ENCODE measurements at places on chromosomes 7 and 10.
A peak's percentile ranks its signal among the peaks of the same experiment; 100 is the strongest.

- DNase-seq: no peak
- H3K36me3 ChIP-seq: peaks cover 9% of the 10 kb centered on the region
- H3K27me3 ChIP-seq: no peaks in the 10 kb centered on the region
- no peak overlapping the region for H3K27ac ChIP-seq
- H3K4me1 ChIP-seq: peaks cover 12% of the 10 kb centered on the region
- H3K4me3 ChIP-seq: no peak overlapping the region
These were observed 45.1 kb upstream of the SGCE start for GRCh38 chr7:94700926-94701554.

- H3K36me3 ChIP-seq: no peaks in the 10 kb centered on the region
- no peak overlapping the region for H3K4me3 ChIP-seq
- peaks cover 49% of the 10 kb centered on the region for H3K4me1 ChIP-seq
- no peaks in the 10 kb centered on the region for H3K27me3 ChIP-seq
- DNase-seq: no peak
- H3K27ac ChIP-seq: no peak overlapping the region
These were observed 39.9 kb downstream of the DKK1 start for GRCh38 chr10:52353960-52354394.

- H3K27me3 ChIP-seq: no peaks in the 10 kb centered on the region
- H3K27ac ChIP-seq: no peak overlapping the region
- no peak for DNase-seq
- H3K4me3 ChIP-seq: no peak overlapping the region
- H3K4me1 ChIP-seq: peaks cover 26% of the 10 kb centered on the region
These were observed 3.4 kb downstream of the LRRC27 start for GRCh38 chr10:132335189-132336063.

DNA sequence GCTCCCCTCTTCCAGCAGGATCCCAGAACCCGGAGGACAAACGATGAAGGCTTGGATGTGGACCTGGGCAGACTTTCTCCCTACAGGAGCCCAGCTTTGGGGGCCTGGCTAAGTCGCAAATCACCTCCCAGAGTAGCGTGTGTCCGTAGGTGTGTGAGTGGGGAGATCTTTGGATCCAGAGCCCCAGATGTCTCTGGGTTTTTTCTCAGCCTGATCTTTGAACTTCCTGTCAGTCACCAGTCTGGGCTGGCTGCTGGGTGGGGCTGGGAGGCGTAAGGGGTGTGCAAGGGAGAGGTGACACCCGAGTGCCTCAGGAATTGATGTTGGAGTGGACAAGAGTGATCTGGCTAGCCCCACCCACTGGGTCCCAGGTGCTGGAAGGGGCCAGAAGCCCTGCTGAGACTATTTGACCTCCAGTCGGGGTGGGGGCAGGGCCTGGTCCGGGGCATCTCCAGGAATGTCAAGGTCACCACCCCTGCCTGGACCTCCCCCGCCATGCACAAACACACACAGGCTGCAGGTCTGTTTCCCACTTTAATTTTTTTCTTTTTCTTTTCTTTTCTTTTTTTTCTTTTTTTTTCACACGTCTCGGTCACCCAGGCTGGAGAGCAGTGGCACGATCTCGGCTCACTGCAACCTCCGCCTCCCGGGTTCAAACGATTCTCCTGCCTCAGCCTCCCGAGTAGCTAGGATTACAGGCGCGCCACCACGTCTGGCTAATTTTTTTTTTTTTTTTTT, at the start of gene MOGAT3:
MOGAT3 (minus strand) TSS at position 175 of the 738 bp plus-strand sequence. CDS start 182 bp downstream, outside the sequence.
- peak within 1 kb of the TSS; percentile 44 for H3K4me3 ChIP-seq
- DNase-seq: no peak
- H3K27ac ChIP-seq: no peak within 1 kb of the TSS
- peaks cover 42% of the 10 kb centered on the region for H3K27me3 ChIP-seq

- H3K36me3 ChIP-seq: no peaks in the 10 kb centered on the region
- DNase-seq: no peak
- H3K27ac ChIP-seq: no peak overlapping the region
- H3K4me3 ChIP-seq: no peak overlapping the region
- no peaks in the 10 kb centered on the region for H3K4me1 ChIP-seq
These were observed 9.0 kb downstream of the SLC16A12 start for GRCh38 chr10:89526358-89526757.

DNA sequence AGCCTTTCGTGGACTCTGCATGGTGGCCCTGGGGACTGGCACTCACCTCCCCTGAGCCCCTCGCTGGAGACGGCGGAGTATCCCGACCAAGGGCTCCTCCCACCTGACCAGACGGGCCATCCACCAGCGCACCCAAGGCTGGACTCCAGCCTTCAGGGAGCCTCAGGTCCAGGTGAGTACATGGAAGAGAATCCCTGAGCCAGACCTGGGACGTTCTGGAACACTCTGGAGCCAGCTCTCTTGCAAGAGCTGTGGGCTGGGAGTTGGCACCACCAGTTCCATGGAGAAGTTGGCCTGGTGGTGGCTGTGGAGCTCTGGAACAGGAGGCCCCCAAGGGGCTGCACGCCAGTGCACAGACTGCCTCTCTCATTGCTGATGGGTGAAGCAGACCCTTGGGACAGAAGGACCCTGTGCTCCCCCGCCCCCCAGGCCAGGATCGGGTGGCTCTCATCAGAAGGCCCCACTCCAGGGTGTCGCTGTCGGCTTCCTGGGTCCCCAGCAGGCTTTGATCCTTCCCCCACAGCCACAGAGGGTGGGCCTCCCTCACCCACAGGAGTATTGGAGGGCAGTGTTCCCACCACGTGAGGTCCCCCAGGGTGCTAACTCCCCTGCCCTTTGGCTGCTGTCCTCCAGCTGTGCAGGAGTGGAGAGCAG, 189.9 kb downstream of the EBF3 start:
- no peak overlapping the region for H3K27ac ChIP-seq
- no peaks in the 10 kb centered on the region for H3K4me1 ChIP-seq
- DNase-seq: no peak
- H3K27me3 ChIP-seq: no peaks in the 10 kb centered on the region
- H3K4me3 ChIP-seq: no peak overlapping the region

DNA sequence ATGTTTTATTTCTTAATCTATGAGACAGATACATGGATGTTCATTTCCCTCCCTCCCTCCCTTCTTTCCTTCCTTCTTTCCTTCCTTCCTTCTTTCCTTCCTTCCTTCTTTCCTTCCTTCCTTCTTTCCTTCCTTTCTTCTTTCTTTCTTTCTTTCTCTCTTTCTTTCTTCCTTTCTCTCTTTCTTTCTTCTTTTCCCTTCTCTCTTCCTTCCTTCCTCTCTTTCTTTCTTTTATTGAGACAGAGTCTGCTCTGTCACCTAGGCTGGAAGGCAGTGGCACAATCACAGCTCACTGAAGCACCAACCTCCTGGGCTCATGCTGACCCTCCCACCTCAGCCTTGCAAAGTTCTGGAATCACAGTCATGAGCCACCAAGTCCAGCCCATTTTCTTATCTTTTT, 5.5 kb upstream of the PRRT4 start:
- no peak overlapping the region for H3K4me3 ChIP-seq
- no peaks in the 10 kb centered on the region for H3K4me1 ChIP-seq
- peaks cover 67% of the 10 kb centered on the region for H3K27me3 ChIP-seq
- no peak overlapping the region for H3K27ac ChIP-seq
- no peak for DNase-seq

DNA sequence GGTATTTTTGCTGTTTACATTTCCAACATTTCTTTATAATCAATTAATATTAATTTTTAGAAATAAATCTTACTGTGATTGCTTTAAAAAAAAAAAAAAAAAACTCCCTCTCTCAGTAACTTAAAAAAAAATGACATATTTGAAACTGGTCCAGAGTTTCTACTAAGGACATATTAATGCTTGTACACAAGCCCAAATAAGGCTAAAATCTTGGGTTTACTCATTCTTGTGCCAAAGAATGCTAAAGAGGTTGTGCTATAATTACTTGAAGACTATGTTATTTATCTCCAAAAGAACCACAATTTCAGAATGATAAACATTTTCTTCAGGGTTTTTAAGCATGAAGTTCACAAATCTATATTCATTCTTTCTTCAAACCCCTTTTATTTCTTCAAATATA, 39.4 kb upstream of the PHF14 start:
- H3K27me3 ChIP-seq: no peaks in the 10 kb centered on the region
- no peak overlapping the region for H3K27ac ChIP-seq
- DNase-seq: no peak
- no peak overlapping the region for H3K4me3 ChIP-seq

DNA sequence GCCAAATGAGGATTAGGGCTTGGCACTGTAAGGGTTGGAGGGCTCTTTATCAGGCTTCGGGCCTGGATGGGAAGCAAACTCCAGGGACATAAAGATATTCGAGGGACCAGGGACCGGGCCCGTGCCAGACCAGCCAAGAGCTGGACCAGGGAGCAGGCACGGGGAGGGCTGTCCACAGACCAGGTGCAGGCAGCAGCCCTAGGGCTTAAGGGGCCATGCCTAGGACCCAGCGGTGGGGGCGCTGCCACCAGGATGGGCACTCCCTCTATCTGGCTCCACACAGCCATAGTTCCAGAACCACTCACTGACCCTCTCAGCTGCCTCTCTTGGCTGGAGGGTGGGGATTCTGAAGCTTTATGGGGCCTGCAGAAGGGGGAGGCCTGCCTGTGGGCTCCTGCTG, 32.9 kb downstream of the FAM241B start:
- no peak for DNase-seq
- H3K36me3 ChIP-seq: no peaks in the 10 kb centered on the region
- H3K27me3 ChIP-seq: no peaks in the 10 kb centered on the region
- peaks cover 6% of the 10 kb centered on the region for H3K4me1 ChIP-seq
- no peak overlapping the region for H3K27ac ChIP-seq
- H3K4me3 ChIP-seq: no peak overlapping the region

- peaks cover 5% of the 10 kb centered on the region for H3K4me1 ChIP-seq
- DNase-seq: no peak
- H3K27ac ChIP-seq: no peak overlapping the region
- no peaks in the 10 kb centered on the region for H3K36me3 ChIP-seq
- H3K27me3 ChIP-seq: peaks cover 16% of the 10 kb centered on the region
These were observed 3.8 kb upstream of the POLD2 start for GRCh38 chr7:44127161-44127560.

GRCh38 chr10:28652703-28653102, 24.6 kb upstream of the BAMBI start:
- no peaks in the 10 kb centered on the region for H3K27me3 ChIP-seq
- no peak overlapping the region for H3K27ac ChIP-seq
- H3K4me1 ChIP-seq: no peaks in the 10 kb centered on the region
- H3K36me3 ChIP-seq: no peaks in the 10 kb centered on the region

DNA sequence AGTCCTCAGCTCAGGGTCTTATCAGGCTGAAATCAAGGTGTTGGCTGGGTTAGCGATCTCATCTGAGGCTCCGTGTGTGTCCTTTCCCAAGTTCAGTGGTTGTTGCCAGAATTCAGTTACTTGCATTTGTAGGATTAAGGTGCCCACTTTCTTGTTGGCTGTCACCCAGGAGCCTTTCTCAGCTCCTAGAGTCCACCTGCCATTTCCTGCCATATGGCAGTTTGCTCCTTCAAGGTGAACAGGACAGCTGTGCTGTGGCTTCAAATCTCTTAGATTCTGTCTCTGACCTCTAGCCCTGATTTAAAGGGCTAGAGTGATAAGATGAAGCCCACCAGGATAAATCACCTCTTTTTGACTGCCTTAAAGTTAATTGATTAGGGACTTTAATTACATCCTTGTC, 1.0 kb upstream of the HIF1AN start:
- H3K4me3 ChIP-seq: no peak overlapping the region
- H3K36me3 ChIP-seq: no peaks in the 10 kb centered on the region
- H3K27ac ChIP-seq: no peak overlapping the region
- H3K27me3 ChIP-seq: no peaks in the 10 kb centered on the region

- no peaks in the 10 kb centered on the region for H3K27me3 ChIP-seq
- no peak for DNase-seq
- H3K4me3 ChIP-seq: no peak overlapping the region
- H3K36me3 ChIP-seq: no peaks in the 10 kb centered on the region
- H3K27ac ChIP-seq: no peak overlapping the region
These were observed 165.2 kb downstream of the AUTS2 start for GRCh38 chr7:69763513-69763912.

DNA sequence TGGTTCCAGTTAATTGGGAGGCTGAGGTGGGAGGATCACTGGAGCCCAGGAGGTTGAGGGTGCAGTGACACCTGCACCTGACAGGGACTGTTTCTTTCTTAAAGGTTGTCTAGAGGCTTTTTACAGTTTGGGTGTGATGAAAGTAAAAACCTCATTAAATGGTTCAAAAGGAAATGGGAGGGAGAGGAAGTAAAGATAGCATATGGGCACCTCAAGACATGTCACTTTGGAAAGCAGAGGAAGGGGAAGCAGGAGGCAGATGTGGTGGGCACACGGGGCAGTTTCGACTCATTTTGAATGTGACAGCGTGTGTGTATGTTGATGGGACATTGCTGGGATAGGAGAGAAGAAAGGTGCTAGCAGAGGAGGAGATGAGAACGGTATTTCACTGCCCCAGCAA, 203.1 kb downstream of the MLLT10 start:
- H3K27ac ChIP-seq: no peak overlapping the region
- H3K4me3 ChIP-seq: no peak overlapping the region
- H3K36me3 ChIP-seq: peaks cover 32% of the 10 kb centered on the region
- DNase-seq: no peak
- no peaks in the 10 kb centered on the region for H3K27me3 ChIP-seq

DNA sequence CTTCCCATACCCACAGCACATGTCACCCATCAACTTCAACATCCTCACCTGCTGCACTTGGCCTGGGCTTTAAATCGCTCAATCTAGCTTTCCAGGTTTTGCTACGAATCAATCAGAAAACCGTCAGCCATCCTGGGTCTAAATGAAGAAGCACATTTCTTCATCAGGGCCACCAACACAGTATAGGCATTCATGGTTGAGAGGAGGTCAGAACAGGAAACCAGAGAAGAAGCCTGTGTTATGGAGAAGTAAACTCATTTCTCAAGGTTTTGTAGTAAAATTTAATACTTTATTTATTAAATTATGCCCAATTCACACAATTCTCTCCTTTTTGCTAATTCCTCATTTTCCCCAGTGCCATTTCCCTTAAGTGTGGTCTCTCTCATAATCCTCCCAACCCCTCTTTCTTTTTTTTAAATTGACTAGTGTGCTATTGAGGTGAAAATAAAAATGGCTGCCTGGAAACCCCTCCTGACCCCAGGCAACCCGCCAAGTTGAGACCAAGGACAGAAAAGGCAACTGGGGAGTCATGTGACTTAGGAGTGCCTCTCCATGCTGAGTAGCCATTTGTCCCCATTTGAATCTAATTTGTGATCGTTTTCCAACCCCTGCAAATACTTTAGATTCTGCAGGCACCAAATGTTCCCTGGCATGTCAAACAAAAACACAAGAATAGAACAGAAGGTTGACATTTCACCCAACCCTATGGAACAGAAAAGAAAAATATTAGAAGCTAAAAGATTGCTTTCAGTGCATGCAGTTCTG, 181.1 kb upstream of the NAMPT start:
- H3K4me3 ChIP-seq: no peak overlapping the region
- no peaks in the 10 kb centered on the region for H3K36me3 ChIP-seq

DNA sequence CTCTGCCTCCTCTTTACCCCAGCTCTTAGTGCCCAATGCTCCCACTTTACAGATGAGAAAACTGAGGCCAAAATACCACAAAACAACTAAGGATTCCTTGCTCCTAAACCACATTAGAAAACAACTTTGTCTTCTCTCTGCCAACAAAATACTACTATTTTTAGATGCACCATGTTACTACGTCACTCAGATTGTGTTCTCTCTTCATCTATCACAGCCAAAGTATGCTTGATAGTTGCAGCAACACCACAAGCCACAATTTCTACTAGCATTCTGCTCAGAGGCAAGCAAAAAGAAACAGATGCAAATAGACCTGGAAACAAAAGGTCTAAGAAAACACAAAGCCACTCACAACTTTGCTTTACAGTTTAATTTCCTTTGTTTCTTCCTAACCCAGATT, 3.3 kb upstream of the PDE1C start:
- H3K27me3 ChIP-seq: peaks cover 68% of the 10 kb centered on the region
- DNase-seq: no peak
- H3K4me3 ChIP-seq: no peak overlapping the region
- H3K4me1 ChIP-seq: no peaks in the 10 kb centered on the region
- no peaks in the 10 kb centered on the region for H3K36me3 ChIP-seq

- H3K36me3 ChIP-seq: no peaks in the 10 kb centered on the region
- H3K4me1 ChIP-seq: peaks cover 39% of the 10 kb centered on the region
- H3K27ac ChIP-seq: no peak overlapping the region
- peak; percentile 96 for DNase-seq
- peaks cover 100% of the 10 kb centered on the region for H3K27me3 ChIP-seq
These were observed 2.9 kb upstream of the HMX3 start for GRCh38 chr10:123132576-123133477.

Measured in neural progenitor cell (in vitro differentiated cells).